KBM-7 (cell line): ENCODE measurements at places on chromosomes 1 and 21.

- DNase-seq = no peak
Observed at GRCh38 chr21:41769521-41769920, 2.7 kb upstream of the RIPK4 start.

DNA sequence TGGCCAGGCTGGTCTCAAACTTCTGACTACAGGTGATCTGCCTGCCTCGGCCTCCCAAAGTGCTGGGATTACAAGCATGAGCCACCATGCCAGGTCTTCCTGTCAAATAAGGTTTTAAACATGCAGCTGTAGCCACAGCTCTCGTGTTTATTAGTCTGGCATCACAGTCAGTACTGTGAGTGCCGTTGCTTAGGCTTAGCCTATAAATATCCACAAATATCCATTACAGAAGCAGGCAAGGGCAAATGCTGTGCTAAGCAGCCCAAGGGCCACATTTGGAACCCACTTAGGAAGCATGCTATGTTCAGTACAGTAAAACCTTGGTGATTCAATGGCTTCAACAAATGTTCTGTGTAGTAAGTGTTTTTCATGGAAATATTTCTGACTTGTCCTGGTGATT is 75.9 kb downstream of the KIF1B start:
- DNase-seq = no peak

DNA sequence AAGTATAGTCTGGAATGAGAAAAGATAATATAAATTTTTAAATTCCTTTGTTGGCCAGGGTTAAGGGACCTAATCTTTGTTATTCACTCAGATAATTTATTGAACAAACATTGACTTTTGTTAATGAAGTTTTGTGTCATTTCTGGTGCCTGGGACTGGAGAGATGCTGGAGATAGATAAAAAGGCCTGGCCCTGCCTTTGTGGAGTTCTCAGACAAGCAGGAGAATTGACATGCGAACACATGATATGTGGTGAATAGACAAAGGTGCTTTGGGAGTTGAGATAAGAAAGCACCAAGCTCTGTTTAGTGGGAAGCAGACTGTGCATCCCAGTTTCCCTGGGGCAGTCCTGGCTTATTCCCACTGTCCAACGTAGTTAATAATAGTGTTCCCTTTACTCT is 8.5 kb downstream of the C1orf21 start:
- no peak for DNase-seq

DNA sequence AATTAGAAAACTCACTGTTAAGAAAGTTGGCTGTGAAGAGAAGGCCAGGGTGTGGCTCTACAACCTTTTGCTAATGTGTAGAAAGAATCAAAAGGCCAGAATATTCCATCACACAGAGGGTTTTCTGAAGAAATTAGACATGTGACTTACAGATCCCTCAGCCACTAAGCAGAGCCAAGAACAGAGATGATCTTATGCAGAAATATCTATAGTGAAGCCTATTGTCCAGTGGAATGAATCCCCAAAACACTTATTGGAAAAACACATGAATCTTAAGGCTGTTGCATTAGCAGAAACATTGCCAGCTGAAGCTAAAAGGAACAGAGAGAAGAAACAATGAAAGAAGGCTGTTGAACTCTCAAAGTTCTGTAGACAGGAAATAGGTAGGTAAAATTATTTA is 979.2 kb downstream of the MRPL39 start:
- DNase-seq = no peak

- DNase-seq = no peak
Observed at GRCh38 chr21:36806103-36806502, 107.2 kb downstream of the SIM2 start.

DNA sequence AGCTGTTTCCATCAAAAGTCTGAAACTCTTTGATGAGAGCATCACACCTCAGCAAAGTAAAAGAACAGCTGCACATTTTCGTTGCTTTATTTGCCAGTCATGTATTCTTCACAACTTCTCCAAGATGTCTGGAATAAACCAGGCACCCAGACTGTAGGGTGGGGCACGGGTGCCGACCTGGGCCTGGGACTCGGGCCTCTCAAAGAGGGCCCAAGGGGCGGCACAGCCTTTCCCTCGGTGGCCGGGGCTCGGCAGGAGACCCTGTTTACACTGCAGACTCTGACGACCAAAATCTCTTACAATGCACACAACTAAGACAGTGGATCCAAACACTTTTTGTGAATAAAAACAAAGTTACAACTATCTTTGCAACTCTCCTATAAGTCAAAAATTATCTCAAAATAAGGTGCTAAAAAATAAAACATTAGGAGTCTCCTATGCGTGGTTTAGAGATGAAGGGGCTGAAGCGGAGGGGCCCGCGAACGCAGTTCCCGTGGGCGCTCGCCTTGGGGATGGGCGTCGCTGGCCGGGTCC is 696 bp downstream of the LSS start:
- no peak for DNase-seq

DNA sequence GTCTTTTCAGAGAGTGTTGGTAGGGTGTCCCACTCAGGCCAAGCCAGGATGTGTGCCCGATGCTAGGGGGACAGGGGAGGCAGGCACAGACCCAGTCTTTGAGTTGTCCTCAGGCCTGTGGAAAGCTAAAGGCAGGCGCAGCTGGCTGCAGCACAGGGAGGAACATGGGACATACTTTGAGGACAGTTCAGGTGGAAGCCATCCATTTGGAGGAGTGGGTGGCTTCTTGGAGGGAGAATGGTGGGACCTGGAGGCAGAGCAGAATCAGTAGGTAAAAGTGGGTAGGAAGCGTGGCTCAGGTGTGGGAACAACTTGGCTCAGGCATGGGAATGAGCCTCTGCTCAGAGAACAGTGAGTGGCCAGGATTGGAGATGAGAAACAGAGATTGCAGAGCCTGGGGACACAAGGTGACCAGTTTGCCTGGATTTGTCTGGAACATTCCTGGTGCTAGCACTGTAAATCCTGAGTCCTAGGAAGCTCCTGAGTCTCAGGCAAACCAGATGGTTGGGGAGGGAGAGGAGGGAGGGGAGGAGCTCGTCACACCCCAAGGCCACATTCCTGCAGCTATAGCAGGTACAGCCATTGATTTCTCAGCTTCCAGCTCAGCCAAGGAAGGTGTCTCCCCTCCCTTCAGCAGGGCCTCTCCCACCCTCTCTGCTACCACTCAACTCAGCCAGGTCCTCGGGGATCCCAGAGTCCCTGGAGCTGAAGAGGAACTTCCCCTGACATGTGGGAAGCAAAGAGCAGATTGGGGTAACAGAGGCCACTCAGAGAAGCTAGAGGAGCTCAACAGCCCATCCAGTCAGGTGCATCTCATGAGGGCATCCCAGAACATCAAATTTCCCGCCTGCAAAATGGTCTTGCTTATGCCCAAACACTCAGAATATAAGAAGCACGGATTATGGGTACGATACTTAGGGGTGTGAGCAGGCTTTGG is 65.2 kb upstream of the TINAGL1 start:
- DNase-seq = no peak

GRCh38 chr1:4512636-4513035 is 141.8 kb upstream of the AJAP1 start:
- no peak for DNase-seq

DNA sequence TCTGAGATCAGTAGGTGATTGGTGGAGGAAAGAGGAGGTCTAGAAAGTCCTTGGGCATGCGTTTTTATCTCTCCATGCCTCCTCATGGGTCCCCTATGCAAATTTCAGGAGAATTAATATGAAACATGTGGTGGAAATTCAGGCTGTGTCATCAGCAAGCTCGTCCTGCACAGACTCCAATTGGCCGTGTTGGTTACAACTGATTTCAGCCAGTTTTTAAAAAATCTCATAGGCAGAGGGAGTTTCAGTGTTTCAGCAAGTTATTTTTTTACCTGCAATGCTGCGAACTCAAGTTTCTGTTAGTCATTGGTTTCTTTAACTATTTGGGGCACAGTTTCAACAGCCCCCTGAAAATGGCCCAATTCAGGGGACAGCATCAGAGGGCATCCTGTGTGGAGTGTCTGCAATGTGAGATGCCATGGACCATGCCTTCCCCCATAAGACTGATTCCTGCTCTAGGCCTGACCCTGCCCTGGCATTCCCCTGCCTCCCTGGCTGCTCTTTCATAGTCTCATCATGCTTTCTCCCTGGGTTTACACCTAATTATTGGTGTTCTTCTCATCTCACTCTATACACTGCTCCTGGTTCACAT is 59.9 kb downstream of the C1orf198 start:
- no peak for DNase-seq

DNA sequence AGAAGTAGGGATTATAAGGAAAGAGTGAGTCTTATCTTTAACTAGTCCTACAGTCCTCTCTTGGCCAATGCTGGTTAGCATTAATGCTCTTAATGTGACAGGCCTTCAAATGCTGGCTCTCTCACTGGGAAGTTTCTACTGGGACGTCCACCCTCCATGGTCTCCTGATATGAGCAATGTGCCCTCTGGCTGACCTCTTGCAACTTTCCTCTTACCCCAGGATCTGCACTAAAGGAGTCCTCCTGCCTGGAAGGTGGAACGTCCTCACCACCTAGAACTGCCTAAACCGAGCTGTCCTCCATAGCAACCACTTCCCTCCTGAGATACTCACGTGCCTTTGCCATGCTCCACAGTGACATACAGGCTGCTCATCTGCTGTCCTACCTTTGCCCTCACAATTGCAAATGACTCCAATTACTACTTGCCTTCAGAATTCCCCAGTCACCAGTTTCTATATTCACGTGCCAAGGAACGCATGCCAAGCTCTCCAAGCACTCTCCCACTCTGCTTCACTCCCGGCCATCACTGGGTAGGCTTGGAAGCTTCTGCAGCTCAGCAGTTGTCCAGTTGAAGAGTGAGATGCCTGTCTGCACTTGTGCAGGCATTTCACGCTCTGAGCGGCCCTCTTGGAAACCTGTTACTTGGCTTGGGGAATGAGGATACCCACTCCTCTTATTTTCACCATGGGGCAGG is 404.7 kb downstream of the RRAGC start:
- DNase-seq = no peak

DNA sequence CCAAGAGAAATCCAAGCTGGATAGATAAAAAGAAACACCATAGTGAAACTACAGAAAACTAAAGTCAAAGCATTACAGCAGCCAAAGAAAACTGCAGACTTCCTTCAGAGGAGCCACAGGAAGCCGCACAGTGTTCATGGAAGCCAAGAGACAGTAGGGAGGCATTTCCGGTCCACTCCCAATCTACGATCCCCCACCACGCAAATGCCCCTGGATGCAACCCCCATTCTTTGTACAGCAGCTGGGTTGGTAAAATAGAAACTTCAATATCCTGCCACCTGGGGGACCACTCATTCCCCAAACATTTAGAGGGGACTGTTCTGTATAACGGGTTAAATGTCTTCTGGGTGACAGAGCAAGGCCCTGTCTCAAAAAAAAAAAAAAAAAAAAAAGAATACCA is 43.9 kb upstream of the TSPEAR start:
- DNase-seq = no peak

DNA sequence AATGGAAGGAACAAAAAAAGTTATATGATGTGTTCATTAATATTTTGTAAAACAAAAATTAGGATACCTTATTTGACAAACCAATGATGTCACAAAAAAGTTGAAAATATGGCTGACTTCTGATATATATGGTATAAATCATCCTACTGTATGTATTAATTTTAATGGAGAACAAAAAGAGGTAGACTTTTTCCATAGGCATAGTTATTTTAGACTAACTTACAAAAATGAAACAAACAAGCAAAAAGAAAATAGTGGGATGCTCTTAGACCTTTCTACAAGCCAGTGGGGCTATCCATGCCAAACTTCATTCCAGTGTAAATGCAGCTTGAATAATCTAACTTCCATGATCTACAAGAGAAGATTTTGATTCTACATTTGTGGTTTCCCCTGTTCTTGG is 522 bp upstream of the SPTA1 start:
- no peak for DNase-seq

DNA sequence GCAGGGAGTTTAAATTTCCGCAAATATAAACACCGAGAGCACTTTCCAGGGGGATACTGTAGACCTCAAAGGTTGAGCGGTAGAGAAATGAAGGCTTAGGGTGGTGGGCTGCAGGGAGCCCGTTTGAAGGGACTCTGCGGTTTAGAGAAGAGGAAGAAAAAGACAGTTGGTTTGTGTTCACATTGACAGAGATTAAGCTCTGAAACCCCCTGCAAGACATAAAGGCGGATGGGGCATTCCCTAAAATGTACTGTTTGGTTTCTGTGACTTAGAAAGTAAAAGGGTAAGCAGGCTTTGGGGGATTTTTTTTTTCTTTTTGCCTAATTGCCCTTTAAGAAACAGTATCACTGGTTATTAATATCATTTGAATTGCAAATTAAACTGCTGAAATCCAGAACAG is 1.3 kb downstream of the KAZN start:
- DNase-seq = peak; percentile 24

DNA sequence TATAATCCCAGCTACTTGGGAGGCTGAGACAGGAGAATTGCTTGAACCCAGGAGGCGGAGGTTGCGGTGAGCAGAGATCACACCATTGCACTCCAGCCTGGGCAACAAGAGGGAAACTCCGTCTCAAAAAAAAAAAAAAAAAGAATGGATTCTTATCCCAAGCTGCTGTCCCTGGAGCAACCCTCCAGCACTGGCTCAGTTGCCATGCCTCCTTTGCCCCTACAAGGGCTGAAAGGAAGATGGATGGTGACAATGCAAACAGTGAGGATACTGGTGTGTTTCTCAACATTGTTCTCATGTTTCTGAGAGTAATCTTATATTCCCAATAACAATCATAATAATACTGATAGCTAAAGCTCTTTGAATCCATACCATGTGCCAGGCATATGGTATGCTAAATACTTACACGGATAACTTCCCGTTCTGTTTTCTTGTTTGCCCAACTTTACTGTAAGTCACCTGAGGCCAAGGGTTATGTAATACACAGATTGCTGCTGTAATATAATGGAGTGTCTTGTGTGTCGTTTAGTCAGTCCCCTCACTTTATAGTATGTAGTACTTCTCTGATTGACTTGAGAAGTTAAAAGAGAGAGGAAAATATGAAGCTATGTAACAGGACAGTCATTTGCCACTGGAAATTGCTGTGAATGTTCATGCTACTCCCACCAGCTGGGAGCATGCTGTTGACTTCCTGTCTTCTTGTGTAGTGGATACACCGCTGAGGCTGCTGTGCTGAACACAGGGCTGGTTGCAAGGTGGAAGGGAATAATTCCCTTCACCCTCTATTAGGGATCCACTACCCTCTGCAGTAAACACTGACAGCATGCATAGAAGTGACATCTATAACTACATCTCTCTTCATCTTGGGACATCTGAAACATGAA is 153.6 kb downstream of the CNIH3 start:
- no peak for DNase-seq

DNA sequence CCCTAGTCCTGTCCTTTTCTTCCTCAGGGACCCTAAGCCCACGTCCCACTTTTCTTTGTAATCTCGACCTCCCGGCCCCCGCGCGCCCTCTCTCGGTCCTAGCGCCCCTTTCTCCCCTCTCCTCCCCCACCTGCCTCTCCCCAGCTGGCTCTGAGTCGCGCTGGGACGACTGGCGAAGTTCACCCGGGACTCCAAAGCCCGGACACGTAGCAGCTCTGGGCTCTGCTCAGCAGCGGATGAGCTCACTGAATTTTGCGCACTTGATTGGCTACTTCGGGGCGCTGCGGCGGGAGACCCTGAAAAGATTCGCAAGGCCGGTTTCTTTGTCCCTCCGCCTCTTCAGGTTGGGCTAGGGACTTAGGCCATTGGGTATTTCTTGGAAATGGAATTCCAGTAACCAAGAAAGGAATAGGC is 16.3 kb upstream of the ACKR1 start:
- no peak for DNase-seq

GRCh38 chr1:43858324-43858723 is 75.3 kb upstream of the ARTN start:
- peak; percentile 60 for DNase-seq

GRCh38 chr21:27300770-27301169 is 333.9 kb upstream of the ADAMTS5 start:
- no peak for DNase-seq
